ENCODE measurements at places on chromosomes 6 and 20.

DNA sequence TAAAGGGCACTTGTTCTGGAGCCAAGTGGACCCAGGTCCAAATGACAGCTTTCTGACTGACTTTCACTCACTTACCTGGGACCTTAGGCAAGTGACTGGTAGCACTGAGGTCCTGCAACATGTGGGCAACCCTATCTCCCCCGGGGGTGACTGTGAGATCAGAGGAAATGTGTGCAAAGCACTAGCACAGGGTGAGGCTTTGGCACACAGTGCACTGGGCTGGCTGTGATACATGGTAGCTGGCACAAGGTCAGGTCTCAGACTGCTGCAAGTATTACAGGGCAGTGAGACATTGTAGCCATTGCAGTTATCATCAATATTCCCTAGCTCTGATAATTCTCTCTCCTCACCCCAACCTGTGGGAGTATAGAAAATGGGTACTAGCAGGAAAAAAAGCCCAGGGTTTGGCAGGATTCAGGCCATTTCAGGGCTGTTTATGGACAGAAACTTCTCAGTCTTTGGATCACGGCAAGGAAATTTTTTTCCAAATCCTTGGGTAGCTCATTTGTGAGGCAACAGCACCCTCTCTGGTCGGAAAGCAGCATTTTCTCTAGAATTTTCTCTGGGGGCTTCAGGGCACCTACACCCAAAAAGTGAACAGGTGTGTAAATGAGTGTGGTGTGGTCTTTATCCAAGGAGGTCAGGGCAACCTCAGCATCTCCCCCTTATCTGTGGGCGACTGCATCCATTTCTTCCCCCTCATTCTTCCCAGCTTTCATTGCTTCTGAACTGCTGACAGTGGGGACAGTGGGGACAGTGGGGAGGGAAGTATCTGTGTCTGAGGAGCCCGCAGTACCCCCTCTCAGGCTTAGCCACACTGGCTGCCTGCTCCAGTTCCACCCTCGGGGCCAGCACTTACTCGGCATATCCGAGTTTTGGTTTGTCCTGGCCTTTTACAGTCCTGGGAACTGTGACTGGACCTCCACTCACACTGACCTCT, 148.7 kb upstream of the PHACTR3 start:
- no peak for DNase-seq

- DNase-seq: no peak
Observed at GRCh38 chr20:19486446-19486845, 271.6 kb upstream of the RIN2 start.

DNA sequence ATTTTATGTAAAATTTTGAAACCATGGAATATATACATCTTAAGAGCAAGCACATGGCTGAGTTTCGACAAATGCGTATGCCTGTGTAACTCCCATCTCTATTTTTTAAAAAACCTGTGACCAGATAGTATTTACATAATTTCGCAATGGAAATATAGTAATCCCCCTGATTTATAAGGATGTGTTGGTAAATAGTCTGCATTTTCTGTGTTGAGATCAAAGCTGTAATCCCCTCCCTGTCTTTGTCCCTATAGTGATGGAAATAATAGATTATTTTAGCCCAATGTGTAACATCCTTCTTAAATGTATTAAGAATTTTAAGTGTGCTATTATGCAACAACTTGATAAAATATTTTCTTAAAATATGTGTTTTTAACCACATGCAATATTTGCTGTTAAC, 267.3 kb downstream of the CDKAL1 start:
- no peak for DNase-seq

- DNase-seq: no peak
Observed at GRCh38 chr6:154920495-154921200, 74.5 kb upstream of the TIAM2 start.

DNA sequence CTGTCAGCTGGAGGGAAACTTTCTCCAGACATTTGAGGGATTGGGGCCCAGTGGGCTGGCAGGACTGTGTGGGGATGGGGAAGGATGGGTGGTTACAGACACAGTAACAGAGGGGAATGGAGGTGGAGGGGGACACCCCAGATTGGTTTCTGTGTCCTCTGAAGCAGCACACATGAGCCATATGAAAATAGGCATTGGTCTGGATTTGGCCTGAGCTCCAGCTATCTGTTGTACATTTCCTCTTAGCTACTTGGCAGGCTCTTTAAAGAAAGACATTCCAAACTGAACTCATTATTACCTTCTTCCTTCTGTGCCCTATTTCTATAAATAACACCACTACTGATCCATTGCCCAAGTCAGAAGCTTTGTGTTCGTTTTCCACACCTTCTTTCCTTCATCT, 72.0 kb upstream of the PRL start:
- DNase-seq: no peak

DNA sequence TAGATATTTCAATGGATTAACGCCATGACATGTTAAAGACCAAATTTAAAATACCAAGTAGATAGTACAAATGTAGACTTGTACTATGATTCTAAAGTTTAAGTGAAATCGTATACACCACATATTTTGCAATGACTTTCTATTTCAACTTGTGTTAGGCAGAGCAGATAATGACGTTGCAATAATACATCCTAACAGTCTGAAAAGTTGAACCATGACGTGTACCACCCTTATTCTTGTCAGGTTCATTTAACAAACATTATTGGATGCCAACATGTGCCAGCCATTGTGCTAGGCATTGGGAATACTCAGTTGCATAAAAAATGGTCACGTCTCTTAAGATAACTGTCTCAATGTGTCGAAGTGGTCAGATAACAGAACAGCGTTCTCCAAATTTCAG, 50.0 kb downstream of the BCAS1 start:
- no peak for DNase-seq

DNA sequence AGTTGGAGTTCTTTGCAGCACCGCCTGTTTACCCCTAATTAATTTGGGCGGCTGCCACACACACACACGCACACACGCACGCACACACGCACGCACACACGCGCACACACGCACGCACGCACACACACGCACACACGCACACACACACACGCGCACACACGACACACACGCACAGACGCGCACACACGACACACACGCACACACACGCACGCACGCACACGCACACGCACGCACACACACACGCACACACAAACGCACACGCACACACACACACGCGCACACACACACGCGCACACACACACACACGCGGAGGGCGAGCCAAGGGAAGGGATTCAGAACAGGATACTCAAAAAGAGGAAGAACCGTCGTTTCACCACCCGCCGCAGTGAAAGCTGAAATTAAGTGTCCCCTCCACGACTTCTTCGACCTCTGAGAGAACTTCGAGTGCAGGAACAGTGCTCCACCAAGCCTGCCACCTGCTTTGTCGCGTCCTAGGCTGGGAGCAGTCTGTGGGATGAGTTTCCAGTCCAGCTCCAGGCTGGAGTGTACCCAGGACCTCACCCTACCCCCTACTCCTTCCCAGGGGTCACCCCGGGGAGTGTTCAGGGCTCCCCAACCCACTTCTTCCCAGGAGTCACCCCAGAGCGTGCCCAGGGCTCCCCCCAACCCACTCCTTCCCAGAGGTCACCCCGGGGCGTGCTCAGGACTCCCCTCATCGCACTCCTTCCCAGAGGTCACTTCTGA, 1.1 kb downstream of the RNASET2 start:
- peak; percentile 64 for DNase-seq

GRCh38 chr6:43782764-43783513, 12.9 kb downstream of the VEGFA start:
- no peak for DNase-seq

- no peak for DNase-seq
Observed at GRCh38 chr6:155461556-155461955, 5.9 kb upstream of the NOX3 start.

All from germinal center (tissue), 1 donor.